Heart right ventricle (tissue), 16 donors: ENCODE measurements at places on chromosomes 1 and 21. TPM values are rescaled to one million over a fixed set of nuclear protein-coding genes. Genes with fewer than 3 reads are reported as not detected.

DNA sequence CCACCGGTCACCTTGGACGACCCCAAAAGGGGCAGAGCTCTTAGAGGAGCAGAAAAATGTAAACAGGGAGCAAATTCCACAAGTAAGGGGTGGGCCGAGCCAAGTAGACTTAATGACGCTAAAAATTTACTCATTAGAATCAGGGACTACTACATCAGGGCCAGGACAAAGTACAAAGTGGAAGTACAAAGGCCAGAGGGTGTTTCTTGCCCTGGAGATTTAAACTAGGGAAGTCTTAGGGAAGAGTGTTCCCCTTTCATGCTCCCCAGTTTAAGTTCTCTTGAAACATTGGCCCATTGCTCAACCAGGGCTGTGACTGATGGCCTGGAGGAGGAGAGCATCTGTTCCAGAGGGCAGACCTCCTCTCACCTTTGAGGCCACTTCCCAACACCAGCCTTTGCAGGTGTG, 48.6 kb downstream of the BACH1 start:
- no peak for DNase-seq

DNA sequence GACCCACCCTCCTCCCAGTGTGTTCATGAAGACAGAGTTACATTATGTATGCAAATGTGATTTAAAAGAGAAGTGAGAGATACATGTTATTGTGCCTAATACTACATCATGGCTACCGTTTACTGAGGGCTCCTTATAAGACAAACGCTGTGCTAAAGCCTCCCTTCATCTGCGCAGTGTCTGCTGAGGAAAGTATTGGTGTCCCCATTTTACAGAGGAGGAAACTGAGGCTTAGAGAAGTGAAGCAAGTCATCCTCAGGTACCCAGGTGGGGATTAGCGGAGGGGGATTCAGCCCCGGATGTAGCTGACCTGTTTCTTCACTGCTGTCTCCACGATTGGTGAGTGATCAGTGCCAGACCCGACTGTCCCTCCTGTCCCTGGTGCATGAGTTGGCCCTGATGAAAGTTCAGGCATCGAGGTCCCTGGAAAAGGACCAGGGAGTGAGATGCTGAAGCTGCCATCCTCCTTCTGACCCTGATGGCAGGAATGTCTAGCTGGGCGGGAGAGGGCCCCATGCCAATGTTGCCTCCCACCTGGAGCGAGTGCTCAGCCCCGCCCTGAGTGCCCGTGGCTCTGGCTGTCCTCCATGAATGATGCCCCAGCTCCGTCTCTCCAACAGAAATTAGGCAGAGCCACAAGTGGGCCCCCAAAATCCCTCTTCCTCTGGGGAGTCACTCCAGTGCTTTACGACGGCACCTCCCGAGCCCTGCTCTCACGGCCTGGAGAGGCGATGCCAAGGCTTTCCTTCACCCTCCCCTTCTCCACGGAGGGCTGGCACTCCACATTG, 204.7 kb downstream of the KAZN start:
- DNase-seq, result no peak

Gene ARHGAP30
- total RNA-seq, result 5.2 TPM

DNA sequence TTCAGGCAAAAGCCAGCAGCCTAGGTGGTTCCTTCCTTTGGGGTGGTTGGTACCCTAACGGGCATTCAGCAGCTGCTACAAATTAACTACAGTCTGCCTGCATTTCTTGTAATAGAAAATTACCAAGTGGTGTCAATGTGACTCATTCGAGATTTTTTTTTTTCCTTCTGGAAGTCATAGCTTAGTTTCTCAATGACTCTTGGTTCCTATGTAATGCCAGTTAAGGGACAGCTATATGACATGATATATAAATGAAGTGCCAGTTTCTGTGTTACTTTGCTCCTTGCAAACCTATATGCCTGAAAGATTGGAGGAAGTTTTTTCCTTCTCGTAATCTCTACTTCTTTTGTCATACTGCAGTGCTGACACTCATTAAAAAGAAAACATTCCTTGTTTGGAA, 2.6 kb downstream of the MGST3 start:
- DNase-seq, result no peak

DNA sequence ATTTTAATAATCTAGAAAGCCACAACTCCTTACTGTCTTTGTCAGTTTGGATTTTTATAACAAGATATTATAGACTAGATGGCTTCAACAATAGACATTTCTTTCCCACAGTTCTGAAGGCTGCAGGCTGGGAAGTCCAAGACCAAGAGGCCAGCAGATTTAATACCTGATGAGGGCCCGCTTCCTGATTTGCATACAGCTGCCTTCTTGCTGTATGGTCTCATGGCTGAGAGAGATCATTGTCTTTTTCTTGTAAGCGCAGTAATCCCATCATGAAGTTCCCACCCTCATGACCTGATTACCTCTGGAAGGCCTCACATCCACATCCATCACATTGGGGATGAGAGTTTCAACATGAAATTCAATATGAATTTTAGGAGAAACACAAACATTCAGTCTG, 9.8 kb downstream of the RPS6KC1 start:
- DNase-seq, result no peak

Gene ZNF697
- 10.4 TPM for total RNA-seq

Gene SIK1
- 109 TPM for total RNA-seq

Gene GLIS1
- total RNA-seq, result not detected
